Cardiac fibroblast (primary cell): ENCODE measurements at places on chromosomes 5 and 9.
A peak's percentile ranks its signal among the peaks of the same experiment; 100 is the strongest.

GRCh38 chr9:613771-614347 lies 227.6 kb upstream of the DMRT1 start:
- peak; percentile 94 for DNase-seq

DNA sequence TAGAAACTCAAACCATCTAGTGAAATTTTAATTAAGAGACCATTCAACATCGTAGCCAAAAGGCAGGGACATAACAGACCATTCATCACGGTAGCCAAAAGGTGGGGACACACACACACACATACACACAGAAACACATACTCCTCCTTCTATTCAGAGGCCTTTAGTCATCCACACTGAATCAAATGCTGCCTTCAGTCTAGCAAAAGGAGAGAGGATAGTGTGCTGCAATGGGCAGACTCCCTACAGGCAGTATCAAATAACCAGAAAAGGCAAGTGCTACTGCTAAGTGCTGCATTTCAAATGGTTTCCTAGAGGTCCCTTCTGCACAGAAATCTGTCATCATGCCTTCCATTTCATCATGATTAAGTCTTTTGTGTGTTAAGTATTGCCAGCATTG lies 303.9 kb downstream of the TRIM32 start:
- DNase-seq = no peak

GRCh38 chr5:40442346-40442745 lies 237.4 kb upstream of the PTGER4 start:
- DNase-seq = peak; percentile 65

DNA sequence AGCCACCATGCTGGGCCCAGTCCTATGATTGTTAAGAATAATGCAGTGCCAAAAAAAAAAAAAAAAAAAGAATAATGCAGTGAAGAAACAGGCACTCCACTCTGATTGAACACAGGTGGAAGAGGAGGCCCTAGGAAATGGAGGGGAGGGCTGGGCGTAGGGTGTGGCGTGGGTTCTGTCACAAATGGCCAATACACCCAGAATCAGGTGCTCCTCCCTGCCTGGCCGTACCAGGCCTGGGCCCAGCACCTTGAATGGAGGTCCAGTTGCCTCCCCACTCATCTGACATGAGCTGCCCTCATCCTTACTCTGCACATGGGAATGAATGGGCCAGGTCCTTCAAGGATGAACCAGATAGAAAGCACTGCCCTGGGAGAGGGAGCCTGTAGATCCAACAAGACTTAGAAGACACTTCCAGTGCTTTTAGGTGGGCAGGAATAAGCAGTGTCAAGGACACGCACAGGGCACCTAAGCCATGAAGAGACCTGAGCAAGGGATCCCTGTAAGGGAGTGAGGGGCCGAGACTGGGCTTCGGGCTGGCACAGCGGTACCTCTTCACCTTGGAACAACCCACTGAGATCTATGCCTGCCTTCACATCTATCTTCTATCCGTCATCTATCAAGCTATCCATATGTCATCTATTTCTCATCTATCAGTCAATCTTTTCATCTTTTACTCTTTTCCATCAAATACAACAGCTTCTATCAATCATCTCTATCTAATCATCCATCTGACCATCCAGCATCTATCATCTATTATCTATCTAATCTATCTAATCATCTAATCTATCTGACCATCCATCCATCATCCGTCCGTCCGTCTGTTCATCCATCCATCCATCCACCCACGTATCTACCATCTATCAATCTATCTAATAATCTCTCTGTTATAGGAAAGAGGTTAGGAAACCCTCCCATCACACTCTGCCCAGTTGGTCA lies 15.9 kb downstream of the NINJ1 start:
- no peak for DNase-seq

DNA sequence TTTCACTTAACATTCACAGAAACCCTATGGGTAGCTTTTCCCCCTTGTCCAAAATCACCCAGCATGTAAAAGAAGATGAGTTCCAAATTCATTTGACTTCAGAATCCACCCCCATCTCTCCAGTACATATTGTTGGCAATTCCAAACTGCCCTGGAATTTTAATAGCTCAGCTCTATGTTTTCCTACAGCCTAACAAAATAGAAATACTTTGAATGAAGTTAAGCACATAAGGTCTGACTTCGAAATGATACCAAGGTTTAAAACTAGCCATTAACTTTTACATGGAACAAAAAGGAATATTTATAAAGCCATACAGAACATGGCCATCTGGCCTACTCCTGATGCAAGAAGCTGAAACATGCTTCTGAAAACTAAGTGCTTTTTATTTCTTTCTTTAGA lies 634.3 kb downstream of the PDE4D start:
- no peak for DNase-seq

- peak; percentile 60 for DNase-seq
Observed at GRCh38 chr5:180467028-180467975, 26.9 kb upstream of the CNOT6 start.

DNA sequence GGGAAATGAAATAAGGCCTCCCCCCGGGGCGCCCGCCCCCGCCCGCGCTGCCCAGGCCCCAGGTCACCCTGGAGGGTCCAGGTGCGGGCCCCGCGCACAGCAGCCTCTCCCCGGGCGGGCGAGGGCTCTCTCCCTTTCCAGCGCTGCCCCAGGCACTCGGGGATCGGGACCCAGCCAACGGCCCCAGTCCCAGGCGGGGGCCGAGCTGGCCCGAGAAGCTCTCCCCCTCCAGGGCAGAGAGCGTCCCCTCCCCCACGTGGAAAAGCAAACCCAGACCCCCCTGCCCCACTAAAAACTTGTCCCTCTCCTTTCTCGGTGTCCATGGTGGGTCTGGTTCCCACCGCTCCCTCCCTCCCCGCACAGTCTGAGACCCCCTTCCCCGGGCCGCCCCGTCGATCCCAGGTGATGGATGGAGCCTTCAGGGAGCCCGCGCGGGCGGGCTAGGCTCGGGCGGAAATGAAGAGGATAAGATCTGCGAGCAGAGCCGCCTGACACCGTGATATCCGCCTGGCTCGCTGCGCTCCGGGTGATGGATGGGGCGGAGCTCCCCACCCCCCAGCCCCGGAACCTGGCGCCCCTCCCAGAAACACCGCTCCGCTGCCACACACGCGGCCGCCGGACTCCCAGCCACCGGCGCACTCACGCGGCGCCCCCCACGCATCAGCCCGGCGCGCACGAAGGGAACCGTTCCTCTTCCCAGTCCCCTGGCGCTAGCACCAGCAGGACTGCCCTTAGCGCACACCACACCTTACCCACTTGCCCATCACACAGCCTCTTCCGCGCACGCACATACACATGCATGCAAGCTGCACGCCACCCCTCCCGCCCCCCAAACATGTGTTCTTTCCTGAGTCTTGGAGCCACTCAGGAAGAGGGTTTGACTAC lies 81.7 kb upstream of the ZBTB43 start:
- peak; percentile 27 for DNase-seq

- DNase-seq = peak; percentile 60
Observed at GRCh38 chr9:107222020-107222522, 61.0 kb upstream of the RAD23B start.

- peak; percentile 87 for DNase-seq
Observed at GRCh38 chr9:92535940-92536850, at the start of gene ECM2. Gene ECM2, minus strand, starts transcription at chr9:92535990. Its CDS starts 13,124 bp downstream, at chr9:92522866.

- DNase-seq = no peak
Observed at GRCh38 chr5:2557435-2557834, 194.0 kb downstream of the IRX2 start.

DNA sequence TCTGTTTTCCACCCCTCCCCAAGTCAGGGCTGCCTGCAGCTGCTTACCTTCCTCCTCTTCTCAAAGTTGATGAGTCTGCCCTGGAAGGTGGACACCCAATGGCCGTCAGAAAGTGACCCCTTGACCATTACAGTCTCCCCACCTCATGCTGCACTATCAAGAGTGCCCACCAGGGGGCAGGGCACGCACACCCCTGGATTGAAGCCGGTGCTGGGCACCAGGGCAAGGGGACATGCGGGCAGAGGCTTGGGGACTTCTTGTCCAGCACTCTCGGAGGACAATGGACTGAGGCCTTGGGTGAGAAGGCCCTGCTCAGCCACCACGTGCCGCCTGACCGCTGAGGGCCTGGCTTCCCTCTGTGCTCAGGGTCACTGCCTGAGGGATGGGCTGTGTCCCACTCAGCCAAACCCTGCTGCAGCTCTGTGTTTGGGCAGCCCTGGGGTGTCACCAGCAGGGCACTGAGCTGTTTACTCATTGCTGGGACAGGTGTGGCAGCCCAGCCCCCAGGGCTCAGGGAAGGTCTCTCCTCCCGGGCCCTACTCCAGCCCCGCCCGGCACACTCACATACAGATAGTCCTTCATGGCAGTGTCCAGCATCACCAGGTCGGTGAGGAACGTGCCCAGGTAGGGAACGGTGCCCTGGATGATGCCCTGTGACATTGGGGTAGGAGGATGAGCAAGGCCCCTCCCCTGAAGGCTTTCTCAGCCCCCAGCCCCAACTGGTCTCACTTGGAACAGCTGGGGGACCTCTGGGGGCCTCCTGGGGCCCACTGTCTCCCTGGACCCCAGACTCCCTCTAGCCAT lies 17.7 kb downstream of the RALGDS start:
- peak; percentile 44 for DNase-seq

DNA sequence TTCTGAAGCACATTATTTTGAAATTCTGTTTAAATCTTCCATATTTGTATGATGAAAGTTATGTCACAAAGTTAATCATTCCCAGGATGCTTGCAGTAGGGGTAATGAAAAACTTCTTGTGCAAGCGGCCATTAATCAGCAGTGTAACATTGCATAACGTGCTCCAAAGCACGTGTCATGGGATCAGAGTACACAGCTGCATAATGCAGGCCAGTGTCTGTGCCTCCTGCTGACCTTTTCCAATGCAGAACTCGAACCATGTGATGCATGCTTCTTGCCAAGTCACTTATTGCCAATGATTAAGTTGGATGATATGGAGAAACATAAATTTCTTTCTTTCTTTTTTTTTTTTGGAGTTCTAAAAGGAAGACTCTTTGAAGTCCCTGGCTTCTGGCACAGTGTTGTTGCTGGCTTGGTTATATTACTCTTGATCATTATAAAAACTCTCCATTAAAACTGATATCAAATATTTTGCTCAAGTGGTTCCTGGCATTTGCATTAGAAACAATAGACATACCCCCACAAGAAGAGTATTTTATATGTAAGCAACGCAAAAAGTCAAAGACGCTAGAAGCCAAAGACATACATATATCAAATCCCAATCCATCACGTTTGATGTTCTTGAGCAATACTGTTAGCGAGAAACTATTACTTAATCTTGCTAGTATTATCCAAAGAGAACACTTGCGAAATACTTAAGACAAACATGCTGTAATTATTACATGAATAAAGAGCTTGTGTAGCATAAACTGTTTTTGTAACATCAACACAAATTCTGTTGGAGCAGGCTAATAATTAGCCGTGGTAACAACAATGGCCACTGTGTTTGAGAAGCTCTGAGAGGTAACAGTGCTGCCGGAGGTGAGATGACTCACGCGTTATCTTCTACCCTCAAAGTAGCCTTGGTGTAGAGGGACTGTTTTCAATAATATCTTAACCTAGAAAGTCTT lies 164.2 kb downstream of the AUH start:
- DNase-seq = peak; percentile 97

- DNase-seq = no peak
Observed at GRCh38 chr9:116933251-116933650, 246.1 kb downstream of the TRIM32 start.

GRCh38 chr9:71816916-71817451 lies 48.7 kb upstream of the CEMIP2 start:
- DNase-seq = no peak

DNA sequence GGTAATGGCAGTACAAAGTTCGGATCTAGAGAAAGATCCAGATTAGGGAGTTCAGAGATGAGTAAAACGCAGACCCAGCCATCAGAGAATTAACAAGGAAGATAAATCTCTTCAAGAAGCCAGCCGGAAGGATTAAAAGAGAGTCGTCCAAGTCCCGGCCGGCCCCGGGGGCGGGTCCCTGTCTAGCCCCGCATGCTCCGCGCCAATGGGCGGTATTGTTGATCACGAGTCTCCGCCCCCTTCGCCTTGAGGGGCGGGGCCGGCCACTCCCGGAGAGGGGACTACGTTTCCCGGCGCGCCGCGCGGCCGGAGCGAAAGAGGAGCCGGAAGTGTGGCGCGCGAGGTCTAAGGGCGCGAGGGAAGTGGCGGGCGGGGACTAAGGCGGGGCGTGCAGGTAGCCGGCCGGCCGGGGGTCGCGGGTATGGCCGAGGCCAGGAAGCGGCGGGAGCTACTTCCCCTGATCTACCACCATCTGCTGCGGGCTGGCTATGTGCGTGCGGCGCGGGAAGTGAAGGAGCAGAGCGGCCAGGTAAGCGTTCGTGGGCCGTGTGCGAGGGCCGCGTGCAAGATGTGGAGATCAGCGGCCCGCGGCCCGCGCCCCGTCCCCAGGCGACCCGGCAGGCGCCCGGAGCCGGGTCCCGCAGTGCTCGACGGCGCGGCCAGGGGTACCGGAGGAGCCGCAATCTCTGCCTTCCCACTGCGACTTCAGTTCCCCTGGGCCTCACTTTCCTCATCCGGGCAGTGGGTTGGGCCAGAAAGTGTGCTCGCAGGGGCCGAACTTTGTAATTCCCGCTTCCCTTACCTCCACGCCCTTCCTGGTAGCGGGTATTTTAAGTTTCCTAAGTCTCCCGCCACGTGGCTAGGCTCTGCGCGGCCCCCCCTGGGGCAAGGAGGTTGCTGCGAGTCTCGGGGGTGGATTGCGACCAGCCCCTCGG lies at the start of gene TCOF1:
TCOF1 (plus strand) TSS at position 372 of the 935 bp plus-strand sequence; CDS start at position 422, 50 bp downstream.
- DNase-seq = peak; percentile 94

- no peak for DNase-seq
Observed at GRCh38 chr5:2666081-2666480, 85.4 kb downstream of the IRX2 start.

DNA sequence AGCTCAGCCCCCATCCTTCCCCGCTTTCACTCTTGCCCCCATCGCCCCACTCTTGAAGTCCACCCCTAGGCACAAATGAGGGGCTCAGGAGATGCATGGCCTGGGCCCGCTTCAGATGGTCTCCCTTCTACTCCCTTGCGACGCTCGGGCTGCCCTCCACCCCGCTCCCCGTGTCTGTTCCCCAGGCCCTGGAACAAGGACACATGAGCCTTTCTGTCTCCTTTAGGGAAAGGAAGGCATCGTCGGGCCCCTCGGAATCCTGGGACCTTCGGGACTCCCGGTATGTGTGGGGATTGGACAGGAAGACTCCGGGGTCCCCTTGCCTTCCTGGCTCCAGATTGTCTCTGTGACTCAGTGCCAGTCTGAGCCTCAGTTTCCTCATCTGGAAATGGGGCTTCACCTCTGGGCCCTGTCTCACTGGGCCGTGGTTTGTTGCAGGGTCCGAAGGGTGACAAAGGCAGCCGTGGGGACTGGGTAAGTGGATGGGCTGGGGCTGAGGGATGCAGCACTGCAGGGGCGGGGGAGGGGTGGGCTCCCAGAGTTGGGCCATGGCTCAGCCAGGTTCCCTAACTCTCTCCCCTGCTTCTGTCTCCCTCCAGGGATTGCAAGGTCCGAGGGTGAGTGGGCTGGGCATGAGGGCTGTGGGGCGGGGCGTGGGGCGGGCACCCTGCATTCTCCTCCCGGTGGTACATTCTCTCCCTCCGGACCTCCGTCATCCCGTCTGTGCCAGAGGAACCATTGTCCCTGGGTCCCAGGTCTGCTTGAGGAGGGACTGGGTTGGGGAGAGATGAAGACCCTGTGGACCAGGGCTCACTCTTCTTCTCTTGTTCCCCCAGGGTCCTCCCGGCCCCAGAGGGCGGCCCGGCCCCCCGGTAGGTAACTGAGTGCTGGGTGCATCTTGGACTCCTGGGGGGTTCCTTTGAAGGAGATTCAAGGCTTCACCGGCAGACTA lies 21.8 kb upstream of the ORM1 start:
- DNase-seq = no peak
